ENCODE measurements at places on chromosomes 12 and 14.

GRCh38 chr12:107917912-107918800 lies 143.7 kb downstream of the ASCL4 start:
- DNase-seq: no peak

GRCh38 chr14:25836636-25837035 lies 761.2 kb downstream of the NOVA1 start:
- DNase-seq: no peak

GRCh38 chr12:62194616-62195015 lies 65.6 kb upstream of the USP15 start:
- no peak for DNase-seq

- DNase-seq: no peak
Measured at GRCh38 chr14:67516676-67517075, 16.4 kb upstream of the PLEKHH1 start.

DNA sequence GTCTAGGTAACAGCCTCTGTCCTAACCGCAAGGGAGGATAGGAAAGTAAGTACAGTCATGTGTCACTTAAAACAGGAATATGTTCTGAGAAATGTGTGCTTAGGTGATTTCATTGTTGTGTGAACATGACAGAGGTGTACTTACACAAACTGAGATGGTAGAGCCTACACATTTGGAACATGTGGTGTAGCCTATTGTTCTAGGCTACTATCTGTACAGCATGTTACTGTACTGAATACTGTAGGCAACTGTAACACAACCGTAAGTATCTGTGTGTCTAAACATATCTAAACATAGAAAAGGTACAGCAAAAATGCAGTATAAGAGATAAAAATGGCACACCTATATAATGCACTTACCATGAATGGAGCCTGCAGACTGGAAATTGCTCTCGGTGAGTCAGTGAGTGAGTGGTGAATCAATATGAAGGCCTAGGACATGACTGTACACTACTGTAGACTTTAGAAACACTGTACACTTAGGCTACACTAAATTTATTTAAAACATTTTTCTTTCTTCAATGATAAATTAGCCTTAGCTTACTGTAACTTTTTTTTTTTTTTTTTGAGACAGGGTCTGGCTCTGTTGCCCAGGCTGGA lies 13.2 kb upstream of the MDM2 start:
- no peak for DNase-seq

GRCh38 chr12:31207799-31208465 lies 118.0 kb downstream of the SINHCAF start:
- no peak for DNase-seq

GRCh38 chr14:62662811-62663455 lies 382.3 kb downstream of the KCNH5 start:
- no peak for DNase-seq

- DNase-seq: no peak
Measured at GRCh38 chr14:88075269-88075981, 70.5 kb downstream of the GPR65 start.

DNA sequence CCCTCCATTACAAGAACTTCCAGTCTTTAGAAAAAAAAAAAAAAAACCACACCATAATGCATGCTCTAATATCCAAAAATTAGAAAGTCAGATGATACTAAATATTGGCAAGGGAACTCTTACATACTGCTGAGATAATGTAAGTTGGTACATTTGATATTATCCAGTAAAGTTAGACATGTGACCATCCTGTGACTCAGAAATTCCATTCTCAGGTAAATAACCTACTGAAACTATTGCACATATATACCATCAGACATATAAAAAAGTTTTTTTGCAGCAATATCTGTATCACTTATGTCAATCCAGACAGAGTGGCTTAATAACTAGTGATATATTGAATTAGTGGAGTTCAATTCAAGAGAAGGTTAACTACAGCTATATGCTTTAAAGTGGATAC lies 63.5 kb downstream of the KITLG start:
- DNase-seq: no peak

All from GM04503 (cell line).